Cardiac fibroblast (primary cell): ENCODE measurements at places on chromosomes 11 and 22.
A peak's percentile ranks its signal among the peaks of the same experiment; 100 is the strongest.

DNA sequence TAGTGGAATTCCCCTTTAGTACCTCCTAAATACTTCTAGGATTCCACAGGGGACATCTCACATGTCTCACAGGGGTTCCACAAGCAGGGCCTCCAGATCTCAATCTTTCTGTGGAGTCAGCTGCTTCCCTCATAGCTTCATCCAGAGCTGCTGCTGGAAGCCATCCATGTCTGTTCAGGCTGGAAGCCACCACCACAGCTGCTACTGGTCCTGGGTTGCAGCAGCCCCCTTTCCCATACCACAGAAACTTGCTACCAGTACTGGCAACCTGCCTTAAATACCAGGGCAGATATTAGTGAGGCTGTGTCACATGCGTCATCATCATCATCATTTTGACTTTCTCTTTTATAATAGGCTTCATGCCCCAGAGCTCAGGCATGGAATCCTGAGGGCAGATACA, 242.7 kb upstream of the NCAM1 start:
- DNase-seq, result no peak

- DNase-seq, result no peak
These were observed 49.9 kb downstream of the GALNT18 start for GRCh38 chr11:11571893-11572292.

- no peak for DNase-seq
These were observed 9.1 kb upstream of the P4HA3 start for GRCh38 chr11:74320538-74320937.

DNA sequence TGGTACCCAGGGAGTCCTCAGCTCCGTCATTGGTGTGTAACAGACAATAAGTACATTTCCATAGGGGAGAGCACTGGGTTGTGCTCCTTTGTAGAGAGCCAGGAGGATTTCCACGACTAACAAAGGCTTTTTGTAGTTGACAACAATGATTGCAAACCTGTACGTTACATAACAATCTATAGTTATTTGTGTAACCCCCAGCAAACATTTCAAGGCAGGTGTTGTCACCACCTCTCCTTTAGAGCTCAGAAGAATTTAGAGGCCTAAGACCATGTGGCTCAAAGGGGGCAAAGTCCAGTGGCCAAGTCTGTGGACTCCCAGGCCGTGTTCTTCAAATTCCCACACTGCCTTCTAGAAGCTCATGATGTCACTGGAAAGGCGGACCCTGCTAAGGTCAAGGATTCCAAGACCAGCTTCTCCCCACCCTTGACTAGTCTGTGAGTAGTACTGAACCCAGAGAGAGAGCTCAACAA, 15.8 kb downstream of the RPL27A start:
- no peak for DNase-seq

DNA sequence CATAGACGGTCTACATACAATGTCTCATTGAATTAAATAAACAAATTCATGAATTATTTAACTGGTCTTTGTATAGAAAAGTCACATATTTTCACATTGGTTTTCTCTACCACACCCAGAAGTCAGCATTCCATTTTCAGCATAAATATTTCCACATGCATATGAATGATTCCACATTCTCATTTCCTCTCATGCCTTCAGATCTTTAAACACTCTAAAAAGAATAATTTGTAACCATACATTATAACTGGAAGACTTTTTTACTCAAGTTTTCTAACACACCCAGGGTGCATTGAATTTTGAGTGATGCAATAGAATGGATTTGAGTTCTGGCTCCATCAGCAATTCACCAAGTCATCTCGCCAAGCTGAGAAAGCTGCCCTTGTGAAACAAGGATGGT, 501.8 kb upstream of the TENM4 start:
- DNase-seq, result no peak

DNA sequence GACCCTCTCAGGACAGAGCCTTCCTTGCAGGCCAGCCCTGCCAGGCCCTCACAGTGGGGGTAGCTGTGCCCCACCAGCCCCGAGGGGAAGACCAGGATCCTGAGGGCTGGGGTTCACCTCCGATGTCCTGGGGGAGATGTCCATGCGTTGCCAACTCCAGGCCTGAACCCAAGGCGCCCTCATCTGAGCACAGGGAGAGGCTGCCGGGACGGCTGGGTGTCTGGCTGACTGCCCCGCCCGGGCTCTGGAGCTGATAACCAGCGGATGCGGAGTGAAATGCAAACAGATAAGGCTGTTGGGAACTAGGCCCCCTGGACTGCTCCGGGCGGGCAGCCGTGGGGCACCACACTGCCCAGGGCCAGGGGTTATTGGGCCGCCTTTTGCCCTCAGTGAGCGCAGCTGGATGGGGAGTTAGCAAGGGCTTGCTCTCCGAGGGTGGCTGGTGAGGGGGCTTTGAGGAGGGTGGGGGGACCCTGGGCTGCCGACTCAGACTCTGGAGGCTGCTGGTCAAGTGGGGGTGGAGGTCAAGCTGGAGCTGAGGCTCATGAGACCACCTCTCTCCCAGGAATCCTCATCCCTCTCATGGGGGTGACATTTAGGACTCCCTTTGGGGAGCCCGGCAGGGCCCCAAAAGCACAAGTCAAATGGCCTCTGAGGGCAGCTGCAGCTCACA, 5.6 kb upstream of the MUC6 start:
- no peak for DNase-seq

- peak; percentile 46 for DNase-seq
These were observed 21.3 kb downstream of the PHF21A start for GRCh38 chr11:46099963-46100316.

DNA sequence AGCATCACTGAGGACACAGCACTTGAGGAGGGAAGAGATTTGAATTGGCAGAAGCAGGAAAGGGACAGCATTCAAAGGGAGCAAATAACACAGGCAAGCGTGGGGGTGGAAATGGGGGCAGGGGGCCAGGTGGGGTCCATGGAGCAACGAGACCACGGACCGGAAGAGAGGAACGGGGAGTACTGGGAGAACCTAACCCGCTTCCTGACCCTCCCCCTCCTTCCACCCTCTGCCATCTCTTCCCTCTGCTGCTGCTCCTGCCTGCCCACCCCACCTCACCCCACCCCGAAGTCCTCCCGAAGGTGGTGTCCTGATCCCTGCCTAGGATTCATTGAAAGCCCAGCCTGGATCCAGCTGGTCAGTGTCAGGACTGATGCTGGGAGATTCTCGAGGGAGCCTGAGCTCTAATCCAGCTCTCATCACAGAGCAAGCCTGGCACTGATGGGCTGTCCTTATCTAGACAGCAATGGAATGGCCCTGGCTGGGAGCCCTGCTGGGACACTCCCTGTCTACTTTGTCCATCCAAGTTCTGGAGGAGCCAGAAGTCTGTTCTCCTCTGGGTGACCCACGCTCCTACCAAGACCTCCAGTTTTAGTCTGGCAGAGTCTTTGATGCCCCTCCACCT, 105.0 kb downstream of the TRIM29 start:
- DNase-seq, result no peak

GRCh38 chr11:8871171-8871775, 39.7 kb upstream of the AKIP1 start:
- DNase-seq, result peak; percentile 92

DNA sequence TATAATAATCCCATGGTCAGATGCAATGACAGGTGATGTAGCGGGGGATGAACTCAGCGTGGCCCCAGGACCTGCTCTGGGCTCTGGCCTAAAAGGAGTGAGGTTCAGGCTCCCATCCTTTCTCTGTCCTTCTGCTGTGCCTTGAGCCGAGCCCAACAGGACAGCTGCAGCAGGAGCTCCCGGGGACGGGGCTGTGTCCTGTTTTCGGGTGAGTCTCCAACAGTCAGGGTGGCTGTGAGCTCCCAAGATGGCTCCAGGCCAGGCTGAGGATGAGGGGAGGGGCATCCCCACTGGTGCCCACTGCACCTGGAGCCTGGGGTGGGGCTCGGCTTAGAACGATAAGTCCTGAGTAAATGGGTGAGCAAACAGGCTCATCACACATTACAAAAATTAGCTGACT, 1385.0 kb downstream of the BRD1 start:
- DNase-seq, result no peak

- DNase-seq, result no peak
These were observed 854.1 kb downstream of the TBC1D22A start for GRCh38 chr22:47616396-47617020.

GRCh38 chr11:44451706-44452105, 113.8 kb upstream of the CD82 start:
- no peak for DNase-seq

DNA sequence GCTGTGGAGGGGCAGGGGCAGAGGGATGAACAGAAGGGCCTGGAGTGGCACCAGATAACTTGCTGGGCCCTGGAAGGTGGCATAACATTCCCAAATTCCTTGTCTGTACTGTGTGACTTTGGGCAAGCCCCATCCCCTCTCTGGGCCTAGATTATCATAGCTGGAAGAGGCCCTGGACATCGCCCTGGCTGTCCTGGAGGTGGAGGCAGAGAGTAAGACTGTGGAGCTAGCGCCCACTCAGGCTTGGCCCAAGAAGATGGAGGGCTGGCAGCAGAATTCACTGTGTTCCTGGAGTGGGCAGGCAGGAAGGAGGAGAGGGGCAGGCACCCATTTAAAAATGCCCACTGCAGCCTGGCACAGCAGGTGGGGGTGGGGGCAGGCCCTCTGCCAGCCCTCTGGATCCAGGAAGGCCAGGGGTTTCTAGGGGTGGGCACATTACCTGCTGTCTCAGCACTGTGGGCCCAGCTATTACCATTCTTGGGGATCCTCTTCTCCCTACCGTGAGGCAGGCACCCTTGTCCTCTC, 22.6 kb downstream of the ARHGEF17 start:
- DNase-seq, result peak; percentile 67

DNA sequence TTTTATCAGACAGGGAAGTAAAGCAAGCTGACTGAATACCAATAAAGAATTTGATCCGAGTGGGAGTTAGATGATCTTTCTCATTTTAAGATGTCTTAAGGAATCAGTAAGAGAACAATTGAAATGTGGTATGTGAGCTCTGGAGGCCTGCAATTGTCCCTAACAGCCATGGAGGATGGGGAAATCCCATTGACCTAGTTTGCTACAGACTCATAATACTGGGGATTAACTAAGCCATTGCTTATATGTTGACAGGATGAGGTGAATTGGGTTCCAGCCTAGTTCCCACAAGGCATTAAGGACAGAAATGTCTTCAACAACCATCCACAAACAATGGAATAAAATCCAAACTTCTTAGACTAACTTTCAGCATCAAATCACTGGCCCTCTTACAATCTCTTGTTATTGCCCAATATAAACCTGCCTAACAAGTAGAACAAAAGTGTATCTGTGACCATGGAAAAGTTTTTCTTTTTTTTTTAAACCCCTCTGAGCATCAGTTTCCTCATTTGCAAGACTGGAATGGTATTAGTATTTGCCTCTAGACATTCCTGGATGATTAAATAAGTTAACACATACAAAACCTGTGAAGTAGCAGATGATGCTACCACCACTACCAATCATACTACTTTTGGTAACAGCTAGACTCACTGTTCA, 773.2 kb downstream of the DLG2 start:
- no peak for DNase-seq

- no peak for DNase-seq
These were observed 75.9 kb downstream of the PARVA start for GRCh38 chr11:12453243-12453642.
